ENCODE measurements at places on chromosomes 16 and 17. TPM values are rescaled to one million over a fixed set of nuclear protein-coding genes. Genes with fewer than 3 reads are reported as not detected.

The WFDC1 gene
- polyA plus RNA-seq: 2.6 TPM

The GPR179 gene
- polyA plus RNA-seq: 0.28 TPM

The ITGB3 gene
- polyA plus RNA-seq: 21.8 TPM

The MSRB1 gene
- polyA plus RNA-seq: 55.9 TPM

The KCNJ18 gene
- not detected for polyA plus RNA-seq
